Activated naive CD8-positive, alpha-beta T cell treated with anti-CD3 and anti-CD28 coated beads, Interleukin-2, amount 50 U/mL, for 16 hours (primary cell): ENCODE measurements at places on chromosomes 12 and 14.
A peak's percentile ranks its signal among the peaks of the same experiment; 100 is the strongest.

DNA sequence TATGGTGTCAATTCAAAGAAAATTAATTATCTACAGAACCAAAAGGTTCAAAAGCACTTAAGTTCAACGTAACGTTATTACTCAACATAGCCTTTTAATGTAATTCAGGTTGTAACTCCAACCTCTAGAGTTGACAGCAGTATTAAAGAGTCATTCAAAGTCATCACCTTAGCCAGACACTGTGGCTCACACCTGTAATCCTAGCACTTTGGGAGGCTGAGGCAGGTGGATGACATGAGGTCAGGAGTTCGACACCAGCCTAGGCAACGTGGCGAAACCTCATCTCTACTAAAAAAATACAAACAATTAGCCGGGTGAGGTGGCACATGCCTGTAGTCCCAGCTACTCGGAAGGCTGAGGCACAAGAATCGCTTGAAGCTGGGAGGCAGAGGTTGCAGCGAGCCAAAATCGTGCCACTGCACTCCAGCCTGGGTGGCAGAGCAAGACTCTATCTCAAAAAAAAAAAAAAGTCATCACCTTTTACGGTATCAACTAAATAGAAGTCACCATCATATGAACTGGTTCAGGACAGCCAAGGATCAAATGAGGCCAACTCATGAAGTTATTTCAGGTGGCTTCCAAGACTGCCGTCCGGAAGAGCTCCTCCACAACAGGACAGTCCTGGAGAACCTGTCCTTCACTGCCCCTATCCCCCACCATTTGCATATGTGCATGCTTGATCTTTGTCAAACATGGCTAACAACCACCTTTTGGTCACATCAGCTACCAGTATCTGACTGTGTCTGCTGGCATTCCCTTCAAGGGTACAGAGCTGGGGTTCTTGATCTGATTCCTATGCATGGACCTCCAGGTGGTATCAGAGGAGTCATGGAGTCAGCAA is 4.2 kb downstream of the PPTC7 start:
- no peak for DNase-seq

GRCh38 chr14:93723001-93723400 is 65.3 kb downstream of the PRIMA1 start:
- no peak for DNase-seq

DNA sequence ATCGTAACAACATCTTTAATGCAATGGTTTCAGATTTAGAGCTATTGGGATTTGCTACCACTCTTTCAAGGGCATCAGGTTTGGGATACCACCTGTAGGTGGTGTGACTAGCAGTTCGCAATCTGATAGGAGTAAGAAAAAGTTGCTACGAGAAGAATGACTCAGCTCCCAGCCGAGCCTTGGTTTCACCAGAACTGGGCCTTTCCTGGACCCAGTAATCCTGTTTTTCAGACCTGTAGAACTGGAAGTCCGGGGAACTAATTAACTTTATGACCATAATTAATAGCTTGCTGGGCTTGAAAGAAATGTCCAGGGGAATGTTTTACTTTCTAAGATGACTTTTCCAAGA is 770 bp downstream of the ABHD4 start:
- DNase-seq, result no peak

GRCh38 chr14:35847636-35848035 is 21.5 kb downstream of the BRMS1L start:
- DNase-seq, result no peak

- DNase-seq, result no peak
Observed at GRCh38 chr12:82300611-82301010, 57.6 kb downstream of the CCDC59 start.

DNA sequence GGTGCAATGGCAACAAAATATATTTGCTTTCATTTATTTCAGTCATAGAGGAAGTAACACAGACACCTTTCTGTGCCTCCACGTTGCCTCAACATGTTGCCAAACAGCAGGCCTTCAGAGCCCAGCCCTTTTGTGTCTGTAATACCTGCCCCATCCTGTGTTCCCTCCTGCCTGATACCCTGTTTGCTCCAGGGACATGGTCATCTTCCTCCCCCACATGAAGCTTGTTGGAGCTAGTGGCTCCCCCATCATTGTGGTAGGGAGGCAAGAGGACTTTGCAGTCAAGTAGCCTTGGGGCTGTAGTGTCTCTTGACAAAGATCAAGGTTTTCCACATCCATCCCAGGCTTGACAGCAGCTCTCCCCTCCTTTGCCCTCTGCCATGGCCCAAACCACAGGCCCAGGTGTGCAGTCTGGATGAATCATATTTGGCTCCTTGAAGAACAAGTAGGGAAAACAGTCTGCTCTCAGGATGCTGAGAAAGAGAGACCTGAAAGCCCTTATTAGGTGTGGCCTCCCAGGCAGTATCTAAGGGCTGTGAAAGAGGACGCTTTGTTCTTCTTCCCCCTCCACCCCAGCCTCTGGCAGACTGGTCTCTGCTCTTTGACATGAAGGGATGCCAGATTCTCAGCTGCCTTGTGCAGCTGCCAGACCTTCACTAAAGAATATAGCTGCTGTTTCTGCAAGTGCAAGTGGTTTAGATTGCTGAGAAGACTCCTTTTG is 329.0 kb downstream of the C12orf75 start:
- no peak for DNase-seq

GRCh38 chr12:25130741-25131188 is 64.2 kb downstream of the DNAI7 start:
- no peak for DNase-seq

GRCh38 chr12:67885375-67886169 is 103.7 kb upstream of the IFNG-AS1 start:
- no peak for DNase-seq

DNA sequence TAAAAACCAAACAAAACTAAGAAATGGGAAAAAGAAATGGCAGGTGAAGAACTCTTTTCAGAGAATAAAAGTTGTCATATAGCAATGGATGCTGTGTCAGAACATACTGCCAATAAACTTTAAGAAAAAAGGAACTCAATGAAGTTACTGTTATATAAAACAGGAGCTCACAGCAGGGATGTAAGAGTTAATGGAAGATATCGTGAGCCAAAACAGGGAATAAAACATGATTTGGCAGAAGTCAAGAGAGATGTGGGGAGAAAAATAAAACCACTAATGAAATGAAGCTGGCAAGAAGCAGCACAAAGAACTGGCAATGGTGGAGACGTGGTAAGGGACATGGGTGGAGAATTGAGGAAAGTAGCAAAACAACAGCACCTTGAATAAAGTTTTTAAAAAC is 61.0 kb downstream of the TAOK3 start:
- no peak for DNase-seq

GRCh38 chr12:11431486-11431885 is 36.1 kb upstream of the PRB2 start:
- DNase-seq, result no peak

DNA sequence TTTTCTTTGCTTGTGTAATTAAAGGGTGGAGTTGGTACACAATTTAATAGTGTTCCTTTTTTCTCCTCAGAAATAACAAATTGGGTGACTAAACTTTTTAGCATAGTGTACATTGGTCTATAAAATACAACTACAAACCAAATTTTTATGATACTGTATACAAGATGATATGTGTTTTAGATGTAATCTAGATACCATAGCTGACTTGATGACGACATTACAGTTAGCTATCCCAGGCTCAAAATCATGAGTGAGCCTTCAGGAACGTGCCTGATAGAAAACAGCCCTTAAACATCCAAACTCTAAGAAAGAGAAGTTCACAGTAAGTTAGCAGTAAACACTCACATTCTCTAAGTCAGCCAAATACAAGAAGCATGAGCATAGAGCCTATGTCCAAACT is 99.0 kb upstream of the SSTR1 start:
- DNase-seq, result no peak

GRCh38 chr12:92185052-92185451 is 39.4 kb upstream of the BTG1 start:
- DNase-seq, result no peak

- DNase-seq, result peak; percentile 9
Observed at GRCh38 chr14:104639885-104640548, 35.4 kb upstream of the TMEM179 start.

- no peak for DNase-seq
Observed at GRCh38 chr12:121814429-121815119, 10.8 kb downstream of the SETD1B start.

- DNase-seq, result no peak
Observed at GRCh38 chr14:99561864-99562263, 42.1 kb downstream of the CCDC85C start.

GRCh38 chr14:96783043-96783914 is 13.9 kb upstream of the VRK1 start:
- no peak for DNase-seq

DNA sequence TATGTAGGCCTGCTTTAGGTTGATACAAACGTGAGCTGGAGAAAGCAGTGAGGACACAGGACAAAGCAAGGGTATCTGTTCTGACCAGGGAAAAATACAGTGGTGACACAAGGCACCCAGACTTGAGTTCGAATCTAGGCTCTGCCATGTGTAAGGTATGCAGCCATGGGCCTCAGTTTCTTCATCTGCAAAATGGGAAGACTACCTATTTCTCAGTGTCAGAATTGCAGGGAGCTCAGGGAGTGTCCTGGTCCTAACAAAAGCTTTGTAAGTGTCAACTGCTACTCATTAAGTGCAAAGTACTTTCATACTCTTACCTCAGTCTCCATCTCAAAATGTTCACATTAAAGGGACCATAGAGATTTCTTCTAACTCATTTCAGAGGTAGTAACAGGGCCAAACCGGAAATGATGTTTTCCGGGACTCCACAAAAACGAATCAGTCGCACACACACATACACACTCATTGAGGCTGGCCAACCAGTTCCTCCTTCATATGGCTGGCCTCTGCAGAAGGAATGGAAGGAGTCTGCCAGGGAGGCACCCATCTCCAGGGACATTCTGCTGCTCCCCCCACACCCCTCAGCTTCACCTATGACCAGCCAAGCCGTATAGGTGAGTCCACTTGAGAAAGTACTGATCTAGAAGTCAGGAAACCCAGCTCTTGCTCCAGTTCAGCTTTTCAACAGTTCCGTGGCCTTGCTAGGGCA is 7.8 kb downstream of the CTDSP2 start:
- DNase-seq, result no peak

DNA sequence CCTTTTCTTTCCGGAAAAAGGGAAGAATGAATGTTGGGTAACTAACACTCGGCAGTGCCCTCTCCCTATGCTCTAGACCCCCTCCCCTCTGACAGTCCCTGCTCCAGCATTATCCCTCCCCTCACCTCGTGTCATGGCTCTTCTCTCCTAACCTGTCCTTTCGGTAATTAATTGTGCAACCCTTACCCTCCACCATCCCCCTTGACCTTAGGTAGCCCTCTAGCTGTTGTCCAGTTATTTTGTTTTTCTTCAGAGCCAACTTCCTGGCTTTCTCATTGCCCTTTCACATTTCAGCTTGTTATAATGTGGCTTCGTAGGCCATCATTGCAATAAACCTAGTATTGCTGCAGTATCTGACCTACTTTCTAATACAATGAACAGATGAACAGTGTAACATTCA is 11.2 kb downstream of the ARG2 start:
- DNase-seq, result no peak

GRCh38 chr12:103560604-103561101 is 26.4 kb upstream of the STAB2 start:
- DNase-seq, result no peak

DNA sequence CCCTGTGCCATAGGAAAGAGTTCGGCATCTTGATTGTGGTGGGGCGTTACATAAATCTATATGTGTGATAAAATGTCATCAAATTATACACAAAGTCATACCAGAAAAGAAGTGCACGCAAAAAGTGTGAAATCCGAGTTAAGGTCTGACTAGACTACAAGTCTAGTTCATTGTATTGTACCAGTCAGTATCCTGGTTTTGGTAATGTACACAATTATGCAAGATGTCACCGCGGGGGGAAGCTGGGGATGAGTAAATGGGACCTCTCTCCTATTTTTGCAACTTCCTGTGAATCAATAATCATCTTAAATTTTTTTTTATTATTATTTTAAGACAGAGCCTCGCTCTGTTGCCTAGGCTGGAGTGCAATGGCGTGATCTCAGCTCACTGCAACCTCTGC is 43.2 kb upstream of the BCL11B start:
- no peak for DNase-seq

GRCh38 chr12:56634837-56635791 is 5.0 kb upstream of the BAZ2A start:
- DNase-seq, result no peak

- no peak for DNase-seq
Observed at GRCh38 chr14:95533391-95533821, 1.4 kb upstream of the GLRX5 start.

DNA sequence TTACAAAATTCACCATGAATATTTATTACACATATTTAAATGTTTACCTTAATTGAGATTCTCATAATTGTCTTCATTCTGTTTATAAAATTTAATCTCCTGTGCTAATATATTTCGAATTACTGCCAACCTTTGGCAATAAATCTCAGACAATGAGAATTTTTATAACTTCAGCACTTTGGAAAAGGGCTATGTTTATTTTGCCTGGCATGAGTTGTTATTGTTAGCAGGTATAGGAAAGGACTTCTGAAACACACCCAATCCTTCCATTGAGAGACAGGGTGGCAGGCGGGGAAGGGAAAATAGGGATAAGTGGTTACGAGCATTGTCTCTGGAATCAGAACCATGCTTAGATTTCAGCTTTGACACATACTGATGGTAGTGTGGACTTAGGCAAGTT is 12.1 kb upstream of the MSRB3 start:
- DNase-seq, result no peak

DNA sequence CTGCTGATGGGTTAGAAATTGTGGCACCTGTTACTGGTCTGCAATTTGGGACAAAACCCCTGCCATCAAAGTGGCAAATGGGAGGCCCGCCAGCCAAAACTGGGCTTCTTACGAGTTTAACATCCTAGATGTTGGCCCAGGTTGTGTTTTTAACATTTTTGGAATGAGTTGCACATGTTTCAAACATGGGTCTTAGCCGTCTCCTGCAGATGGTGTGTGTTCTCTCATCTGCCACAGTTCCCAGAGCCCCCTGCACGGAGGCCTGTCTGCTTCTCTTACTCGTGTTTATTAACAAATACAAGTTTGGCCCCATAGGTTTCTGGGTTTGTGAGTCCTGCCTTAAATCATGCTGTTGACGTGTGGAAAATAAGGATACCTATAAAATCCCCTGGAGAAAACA is 46.5 kb downstream of the CACNA2D4 start:
- DNase-seq, result no peak

DNA sequence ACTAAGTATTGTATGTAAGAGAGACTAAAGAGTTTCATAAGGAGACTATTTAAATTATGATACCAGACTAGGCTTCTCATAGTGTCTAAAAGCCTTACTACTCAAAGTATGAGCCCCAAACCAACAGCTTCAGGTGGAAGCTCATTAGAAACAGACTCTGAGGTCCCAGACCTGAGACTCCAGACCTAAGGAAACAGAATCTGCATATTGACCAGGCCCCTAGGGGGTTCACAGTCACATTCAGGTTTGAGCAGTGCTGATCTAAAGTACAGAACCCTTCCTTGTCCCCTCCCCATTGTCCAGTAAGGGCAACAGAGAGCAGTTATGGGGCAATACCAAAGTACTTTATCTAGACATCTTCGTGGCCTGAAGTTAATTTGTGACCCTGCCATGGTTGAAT is 87.7 kb downstream of the SSPN start:
- no peak for DNase-seq

- DNase-seq, result no peak
Observed at GRCh38 chr14:81529391-81529790, 4.3 kb downstream of the SEL1L start.
